Stimulated activated CD4-positive, alpha-beta T cell treated with anti-CD3 and anti-CD28 coated beads, Interleukin-12 subunit alpha, Interleukin-12 subunit beta, amount 100 ng/mL, for 4 hours (primary cell): ENCODE measurements at places on chromosomes 13 and 19.

DNA sequence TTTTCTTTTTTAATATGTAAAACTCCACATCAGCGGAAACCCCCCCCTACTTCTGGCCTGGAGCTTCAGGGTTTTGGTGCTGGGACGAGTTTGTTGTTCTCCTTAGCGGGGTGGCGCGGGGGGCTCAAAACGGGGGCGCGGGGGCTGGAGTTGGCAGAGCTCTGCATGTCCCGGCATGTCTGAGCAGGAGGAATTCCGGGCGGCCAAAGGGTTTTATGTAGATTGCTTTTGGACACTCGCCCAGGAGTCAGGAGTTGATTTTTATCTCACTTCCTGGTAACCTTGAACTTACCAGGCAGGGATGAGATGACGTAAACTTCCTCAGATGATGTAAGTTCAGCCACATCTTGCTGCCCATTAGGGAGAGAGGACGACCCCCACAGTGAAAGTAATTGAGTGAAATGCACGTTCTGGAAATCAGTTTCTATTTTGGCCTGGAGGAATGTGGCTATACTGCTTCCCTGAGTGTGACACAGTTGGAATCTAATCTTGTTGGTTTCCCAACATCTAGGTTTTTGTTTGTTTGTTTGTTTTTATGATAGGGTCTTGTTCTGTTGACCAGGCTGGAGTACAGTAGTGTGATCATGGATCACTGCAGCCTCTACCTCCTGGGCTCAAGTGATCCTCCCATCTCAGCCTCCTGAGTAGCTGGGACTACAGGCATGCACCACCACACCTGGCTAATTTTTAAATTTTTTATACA, 21.0 kb upstream of the GDF15 start:
- no peak for DNase-seq

DNA sequence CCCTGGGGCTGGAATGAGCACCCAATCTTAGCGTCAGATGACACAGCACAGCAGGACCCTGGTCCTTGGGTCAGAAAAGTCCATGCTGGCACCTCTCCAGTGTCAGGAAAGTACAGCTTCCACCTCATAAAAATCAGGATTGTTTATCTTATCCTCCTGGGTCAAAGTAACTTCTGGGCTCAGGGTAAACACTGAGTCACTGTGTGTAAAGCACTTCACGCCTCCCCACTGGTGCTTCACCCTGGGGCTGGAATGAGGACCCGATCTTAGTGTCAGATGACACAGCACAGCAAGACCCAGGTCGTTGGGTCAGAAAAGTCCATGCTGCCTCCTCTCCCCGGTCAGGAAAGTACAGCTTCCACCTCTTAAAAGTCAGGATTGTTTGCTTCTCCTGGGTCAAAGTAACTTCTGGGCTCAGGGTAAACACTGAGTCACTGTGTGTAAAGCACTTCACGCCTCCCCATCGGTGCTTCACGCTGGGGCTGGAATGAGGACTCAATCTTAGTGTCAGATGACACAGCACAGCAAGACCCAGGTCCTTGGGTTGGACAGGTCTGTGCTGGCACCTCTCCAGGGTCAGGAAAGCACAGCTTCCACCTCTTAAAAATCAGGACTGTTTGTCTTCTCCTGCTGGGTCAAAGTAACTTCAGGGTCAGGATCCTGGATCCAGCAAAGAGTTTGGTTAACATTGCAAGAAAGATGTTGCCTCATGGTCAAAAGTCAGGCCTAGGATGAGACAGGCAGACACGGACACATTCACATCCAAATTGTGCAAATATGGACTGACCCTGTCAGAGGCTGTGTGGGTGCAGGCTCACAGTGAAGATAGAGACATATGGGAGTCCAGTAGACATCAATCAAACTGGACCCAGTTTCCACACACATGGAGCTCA, 39.2 kb upstream of the CYP2A7 start:
- DNase-seq, result no peak

GRCh38 chr13:27421101-27421871, 3.1 kb upstream of the GTF3A start:
- no peak for DNase-seq

GRCh38 chr13:111484959-111485358, 164.5 kb downstream of the TEX29 start:
- DNase-seq, result no peak

GRCh38 chr19:18020212-18021085, 12.5 kb downstream of the ARRDC2 start:
- no peak for DNase-seq

DNA sequence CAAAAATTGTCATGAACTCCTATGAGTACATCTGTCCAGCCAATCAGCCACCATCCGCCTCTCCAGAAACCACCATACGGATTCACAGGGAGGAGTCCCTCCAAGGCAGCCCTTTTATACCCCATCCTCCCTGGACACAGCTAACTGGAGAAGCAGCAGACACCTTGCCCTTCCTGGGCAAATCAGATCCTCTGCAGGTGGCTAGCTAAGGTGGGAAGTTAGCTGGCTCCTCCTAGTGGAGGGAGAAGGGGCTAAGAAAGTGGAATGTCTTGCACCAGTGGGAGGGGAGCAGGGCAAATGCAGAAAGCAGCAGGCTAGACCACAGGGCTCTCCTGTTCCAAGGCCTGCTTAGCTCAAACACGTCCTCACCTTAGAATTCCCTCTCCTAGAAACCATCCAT, 46.2 kb upstream of the UQCRFS1 start:
- no peak for DNase-seq

- DNase-seq, result no peak
Observed at GRCh38 chr19:16702123-16702522, 17.5 kb upstream of the NWD1 start.

- no peak for DNase-seq
Observed at GRCh38 chr19:5681391-5682106, 722 bp downstream of the HSD11B1L start.

DNA sequence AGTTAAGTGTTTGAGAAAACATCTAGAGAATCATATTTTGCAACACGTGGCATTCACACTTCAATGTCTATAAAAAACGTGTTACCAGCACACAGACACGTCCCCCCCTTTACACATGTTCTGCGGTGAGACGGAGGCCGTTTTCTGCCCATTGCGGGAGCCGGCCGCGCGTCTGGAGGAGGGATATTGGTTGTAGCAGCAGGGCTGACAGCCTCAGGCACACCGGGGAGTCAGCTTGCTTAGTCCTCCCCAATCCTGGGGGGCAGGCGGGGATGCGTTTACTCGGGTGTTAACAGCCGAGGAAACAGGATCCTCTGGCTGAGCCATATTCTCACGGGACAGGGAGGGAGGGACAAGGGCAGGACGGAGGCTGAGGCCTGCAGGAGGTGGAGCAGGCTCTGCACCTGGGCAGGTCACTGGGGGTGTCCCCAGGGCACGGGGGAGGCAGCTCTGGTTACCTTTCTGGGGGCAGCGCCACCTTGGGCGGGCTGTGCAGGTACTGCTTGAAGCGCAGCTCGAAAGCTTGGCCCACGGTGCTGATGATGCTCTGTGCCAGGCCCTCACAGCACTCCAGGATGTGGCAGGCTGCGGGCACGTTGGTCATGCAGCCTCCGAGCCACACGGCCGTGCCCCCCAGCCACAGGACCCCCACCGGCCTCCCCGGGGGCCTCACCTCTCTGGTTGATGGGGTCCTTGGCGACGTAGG, 25.0 kb downstream of the SHC2 start:
- no peak for DNase-seq

DNA sequence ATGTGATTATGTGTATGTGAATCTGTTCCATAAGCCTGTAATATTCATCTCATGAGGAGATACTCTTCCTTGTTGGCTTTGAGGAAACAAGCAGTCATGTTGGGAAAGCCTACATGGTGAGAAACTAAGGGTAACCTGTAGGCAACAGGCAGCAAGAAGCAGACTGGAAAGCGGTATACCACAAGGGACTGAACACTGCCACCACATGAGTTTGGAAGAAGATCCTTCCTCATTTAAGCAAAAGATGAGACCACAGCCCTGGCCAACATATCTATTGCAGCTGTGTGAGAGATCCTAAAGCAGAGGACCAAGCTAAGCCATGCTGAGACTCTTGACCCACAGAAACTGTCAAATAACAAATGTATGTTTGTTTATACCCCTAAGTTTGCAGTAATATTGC, 134.8 kb downstream of the B3GLCT start:
- no peak for DNase-seq

DNA sequence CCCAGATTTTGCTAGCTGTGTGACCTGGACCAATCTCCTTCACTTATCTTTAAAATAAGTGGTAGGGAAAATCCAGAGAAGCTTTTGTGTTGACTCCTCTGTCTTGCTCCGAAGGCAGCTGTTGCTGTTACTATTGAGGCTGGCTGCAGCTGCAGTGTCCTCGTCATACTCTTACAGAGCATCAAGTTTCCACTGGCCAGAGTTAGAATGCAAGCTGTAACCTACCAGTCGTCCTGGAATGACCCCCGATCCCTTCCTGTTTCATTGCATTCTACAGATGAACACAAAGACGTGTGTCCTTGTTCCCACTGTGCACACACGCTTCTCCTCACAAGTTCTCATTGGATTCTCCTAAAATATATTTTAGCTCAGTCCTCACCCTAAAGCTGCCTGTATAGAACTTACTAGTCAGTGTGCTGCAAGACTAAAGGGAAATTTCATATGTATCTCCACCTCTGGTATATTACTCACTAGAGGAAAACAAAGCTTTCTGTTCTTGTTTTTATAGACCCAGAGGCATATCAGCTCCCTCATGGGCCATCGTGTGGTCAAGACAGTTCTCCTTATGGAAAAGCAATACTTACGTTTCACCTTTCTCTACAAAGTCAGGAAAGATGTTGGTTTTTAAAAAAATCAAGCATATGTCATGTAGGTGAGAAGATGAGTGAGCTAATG, 589.8 kb downstream of the LMO7 start:
- DNase-seq, result no peak

- DNase-seq, result no peak
Observed at GRCh38 chr13:60138674-60139073, 25.1 kb downstream of the DIAPH3 start.

DNA sequence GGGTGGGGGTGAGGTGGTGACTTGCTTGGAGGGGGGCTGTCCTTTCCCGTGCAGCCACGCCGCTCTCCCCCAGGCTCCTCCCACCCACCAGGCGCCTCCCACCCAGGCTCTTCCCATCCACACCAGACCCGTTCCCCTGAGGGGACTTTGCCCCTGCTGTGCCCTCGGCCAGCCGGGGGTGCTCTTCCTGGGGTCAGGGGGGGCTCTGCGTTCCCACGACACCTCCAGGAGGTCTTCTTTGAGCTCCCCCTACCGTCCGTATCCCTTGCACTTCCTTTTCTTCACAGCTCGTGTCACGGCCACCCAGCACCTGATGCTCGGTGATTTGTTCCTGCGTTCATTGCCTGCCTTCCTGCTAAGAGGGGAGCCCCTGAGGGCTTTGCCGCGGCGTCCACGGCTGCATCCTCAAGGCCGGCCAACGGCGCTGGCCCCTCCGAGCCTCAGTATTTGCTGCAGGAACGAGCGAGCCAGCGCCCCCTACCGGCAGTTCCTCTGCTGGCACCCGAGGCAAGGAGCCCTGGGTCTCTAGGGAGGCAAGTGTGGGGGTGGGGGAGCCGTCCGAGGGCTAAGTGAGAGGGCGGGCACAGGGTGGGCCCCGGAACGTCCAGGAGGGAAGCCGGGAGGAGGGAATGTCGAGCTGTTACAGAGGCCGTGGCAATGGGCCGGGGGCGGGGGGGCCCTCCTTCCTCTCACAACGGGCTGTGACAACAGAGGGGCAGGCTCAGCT, 11.8 kb downstream of the LRRC4B start:
- DNase-seq, result peak; percentile 79

GRCh38 chr13:45781553-45782326, 69.8 kb downstream of the SIAH3 start:
- DNase-seq, result no peak
